ENCODE measurements at places on chromosomes 7 and 10.
A peak's percentile ranks its signal among the peaks of the same experiment; 100 is the strongest.

- DNase-seq, result no peak
Measured at GRCh38 chr7:76106893-76107292, 59.0 kb downstream of the MDH2 start.

- no peak for DNase-seq
Measured at GRCh38 chr10:5364374-5364773, 392 bp upstream of the UCN3 start.

GRCh38 chr10:15585303-15585715 lies 134.4 kb downstream of the ITGA8 start:
- DNase-seq, result peak; percentile 21

- DNase-seq, result no peak
Measured at GRCh38 chr7:29806208-29806994, at the start of gene WIPF3. TSS of gene WIPF3 (plus strand) at chr7:29806508. CDS start at chr7:29834725, 28,217 bp downstream.

DNA sequence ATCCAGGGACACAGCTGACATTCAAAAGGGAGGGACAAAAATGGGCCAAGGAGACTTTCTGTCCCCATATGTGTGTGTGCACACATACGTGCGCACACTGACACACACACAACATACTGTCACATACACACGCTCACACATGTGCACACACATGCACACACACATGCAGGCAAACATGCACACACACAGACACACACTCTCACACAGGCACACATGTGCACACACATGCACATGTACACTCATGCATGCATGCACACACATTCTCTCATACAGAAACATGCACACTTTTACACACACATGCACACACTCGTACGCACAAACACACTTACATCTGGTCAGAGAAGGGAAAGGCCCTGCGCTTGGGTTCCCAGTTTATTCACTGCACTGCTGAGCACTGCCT lies 155.1 kb upstream of the MKI67 start:
- no peak for DNase-seq

DNA sequence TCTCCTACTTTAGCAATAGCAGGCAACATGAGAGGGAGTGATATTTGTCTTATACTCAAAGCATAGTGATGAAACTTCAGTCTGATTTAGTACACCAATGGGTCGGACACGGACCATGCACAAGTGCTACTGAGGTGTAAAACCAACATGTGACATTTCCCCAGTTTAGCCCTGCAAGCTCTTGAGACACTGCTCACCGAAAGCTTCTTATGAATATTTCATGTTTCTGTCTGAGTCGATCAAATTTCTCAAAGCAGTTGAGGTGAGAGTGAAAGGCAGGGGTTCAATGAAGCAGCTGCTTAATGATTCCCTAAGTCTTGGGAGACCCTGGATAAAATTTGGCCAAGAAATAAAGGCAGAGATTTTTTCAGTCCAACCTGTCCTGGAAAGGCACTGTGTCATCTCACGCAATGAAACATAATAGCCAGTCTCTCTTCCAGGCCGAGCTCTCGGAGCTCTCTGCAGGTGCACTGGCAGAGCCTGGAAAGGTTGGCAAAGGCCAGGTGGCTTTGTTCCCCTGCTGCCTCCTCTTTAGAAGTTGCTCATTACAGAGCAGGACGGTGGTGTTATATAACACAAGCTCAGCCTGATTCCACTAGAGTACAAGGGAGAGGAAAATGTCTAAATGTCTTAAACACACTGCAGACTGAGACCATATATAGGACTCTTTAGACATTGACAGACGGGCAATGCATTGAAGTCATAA lies 33.9 kb upstream of the XPNPEP1 start:
- no peak for DNase-seq

Measured in stimulated activated CD4-positive, alpha-beta T cell treated with anti-CD3 and anti-CD28 coated beads, Interleukin-4, amount 100 ng/mL, for 1 hour (primary cell).